Neural progenitor cell (in vitro differentiated cells): ENCODE measurements at places on chromosomes 7 and 10. TPM values are rescaled to one million over a fixed set of nuclear protein-coding genes. Genes with fewer than 3 reads are reported as not detected.

ACSM6 gene
- not detected in 2 replicates for total RNA-seq

OR9A2 gene
- total RNA-seq, result not detected in 2 replicates

PURB gene
- 18.5 and 26.5 TPM in 2 replicates for total RNA-seq

PNLIP gene
- total RNA-seq, result not detected in 2 replicates

GNGT1 gene
- total RNA-seq, result 0.06 TPM in 1 of 2 replicates, not detected in the other

EPHA1 gene
- 4.1 and 6.0 TPM in 2 replicates for total RNA-seq

EN2 gene
- total RNA-seq, result not detected in 2 replicates

PDK4 gene
- not detected in 2 replicates for total RNA-seq

KRIT1 gene
- 46.7 and 59.4 TPM in 2 replicates for total RNA-seq

SPDYE11 gene
- not detected in 2 replicates for total RNA-seq

COL1A2 gene
- 28.0 and 47.9 TPM in 2 replicates for total RNA-seq

KCNH2 gene
- total RNA-seq, result 2.6 and 11.1 TPM in 2 replicates

MDFIC gene
- total RNA-seq, result 5.1 and 7.1 TPM in 2 replicates

ARHGAP21 gene
- 58.8 and 65.7 TPM in 2 replicates for total RNA-seq

CPA2 gene
- 0.65 and 0.82 TPM in 2 replicates for total RNA-seq
